NCI-H1092 (cell line): ENCODE measurements at places on chromosomes 11 and 22.

DNA sequence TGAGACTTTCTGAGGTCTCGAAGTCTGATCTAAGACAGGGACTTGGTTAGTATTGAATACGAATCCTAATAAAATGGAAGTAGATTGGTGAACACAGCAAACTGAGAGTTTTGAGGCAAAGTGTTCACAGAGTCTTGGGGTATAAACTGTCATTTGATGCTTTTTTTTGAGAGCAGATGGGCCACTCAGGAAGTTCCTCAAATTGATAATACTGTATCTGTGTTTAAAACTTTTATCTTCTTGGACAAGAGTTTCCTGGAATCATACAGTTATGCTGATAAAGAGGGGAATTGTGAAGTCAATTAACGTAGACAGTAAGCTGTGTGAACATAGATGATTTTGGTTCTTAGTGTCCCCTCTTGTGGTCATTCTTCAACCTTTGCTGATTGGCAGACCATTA, 80.0 kb upstream of the CLPB start:
- DNase-seq: no peak

DNA sequence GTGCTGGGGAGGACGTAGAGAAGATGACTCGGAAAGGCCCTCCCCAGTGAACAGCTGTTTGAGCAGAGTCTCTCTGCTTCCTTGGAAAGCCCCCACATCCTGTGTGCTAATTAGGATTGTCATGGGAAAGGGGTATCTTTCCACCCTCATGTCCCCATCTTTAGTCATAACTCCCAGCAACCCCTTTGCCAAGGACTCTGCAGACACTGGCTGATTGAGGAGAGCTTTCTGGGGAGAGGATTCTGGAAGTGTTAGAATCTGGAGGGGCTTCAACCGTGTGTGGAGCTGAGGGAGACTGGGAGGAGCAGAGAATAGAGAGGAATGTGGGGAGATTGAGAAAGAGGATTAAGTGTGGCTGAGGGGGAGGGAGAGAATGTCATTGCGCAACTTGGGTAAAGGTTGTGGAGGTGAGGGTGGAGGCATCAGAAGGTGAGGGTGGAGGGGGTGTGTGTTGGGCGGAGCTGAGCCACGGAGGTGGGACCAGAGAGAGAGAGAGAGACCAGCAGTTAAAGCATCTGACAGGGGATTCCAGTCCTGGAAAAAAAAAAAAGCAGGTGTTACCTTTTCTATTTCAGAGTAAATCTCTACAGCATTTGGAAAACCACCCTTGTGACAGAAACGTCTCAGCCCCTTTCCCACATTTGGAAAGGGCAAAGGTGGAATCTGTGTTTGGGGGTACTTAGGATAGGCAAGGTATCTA, 2.2 kb downstream of the DTX4 start:
- no peak for DNase-seq

- no peak for DNase-seq
Observed at GRCh38 chr11:75815345-75816168, 547 bp downstream of the UVRAG start.

- DNase-seq: no peak
Observed at GRCh38 chr11:35214792-35215193, 75.8 kb downstream of the CD44 start.

- no peak for DNase-seq
Observed at GRCh38 chr11:64234647-64235379, 429 bp downstream of the VEGFB start.

DNA sequence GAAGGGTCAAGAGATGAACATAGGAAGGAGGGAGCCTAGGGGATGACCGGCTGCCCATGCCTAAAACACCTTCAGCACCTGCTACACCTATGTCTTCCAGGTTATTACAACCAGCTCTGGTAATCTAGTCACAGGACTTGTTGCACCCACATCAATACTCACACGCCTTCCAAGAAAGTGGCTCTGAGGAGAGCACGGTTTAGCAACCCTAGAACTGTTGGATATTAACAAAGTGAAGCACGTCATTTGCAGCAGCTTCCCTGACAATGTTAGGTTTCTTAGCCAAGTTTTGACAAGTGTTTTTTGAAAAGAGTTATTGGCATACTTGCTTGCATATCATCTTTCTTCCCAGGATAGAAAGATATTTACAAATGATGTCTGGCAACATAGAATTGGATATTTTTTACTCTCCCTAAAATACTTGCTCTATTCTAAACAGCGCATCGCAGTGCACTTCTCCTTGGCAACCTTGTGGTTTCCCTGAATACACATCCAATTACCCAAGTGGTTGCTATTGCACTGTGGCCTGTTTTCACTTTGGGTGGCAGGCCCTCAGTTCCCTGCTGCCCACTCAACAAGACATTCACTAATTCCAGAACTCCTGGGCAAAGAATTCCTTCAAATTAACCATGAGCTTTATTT, 94.3 kb upstream of the ARHGAP42 start:
- no peak for DNase-seq

DNA sequence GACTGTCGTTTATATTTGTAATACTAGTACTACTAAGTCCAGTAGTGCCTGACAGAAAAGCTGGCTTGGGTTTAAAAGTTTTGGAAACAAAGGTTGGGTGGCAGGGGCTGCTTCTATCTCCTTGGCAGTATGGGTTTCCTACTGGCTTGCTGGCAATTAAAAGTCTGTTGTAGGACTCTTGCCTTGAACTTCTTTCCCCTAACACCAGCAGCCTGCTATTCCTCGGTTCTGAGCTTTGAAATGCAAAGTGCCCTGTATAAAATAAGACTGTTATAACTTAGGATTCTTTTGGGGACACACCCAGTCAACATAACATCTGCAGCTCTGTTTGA, 1.3 kb downstream of the RNF169 start:
- no peak for DNase-seq

GRCh38 chr11:104134745-104135144, 29.2 kb downstream of the PDGFD start:
- DNase-seq: no peak

GRCh38 chr11:27926486-27926885, 181.5 kb downstream of the KIF18A start:
- no peak for DNase-seq

DNA sequence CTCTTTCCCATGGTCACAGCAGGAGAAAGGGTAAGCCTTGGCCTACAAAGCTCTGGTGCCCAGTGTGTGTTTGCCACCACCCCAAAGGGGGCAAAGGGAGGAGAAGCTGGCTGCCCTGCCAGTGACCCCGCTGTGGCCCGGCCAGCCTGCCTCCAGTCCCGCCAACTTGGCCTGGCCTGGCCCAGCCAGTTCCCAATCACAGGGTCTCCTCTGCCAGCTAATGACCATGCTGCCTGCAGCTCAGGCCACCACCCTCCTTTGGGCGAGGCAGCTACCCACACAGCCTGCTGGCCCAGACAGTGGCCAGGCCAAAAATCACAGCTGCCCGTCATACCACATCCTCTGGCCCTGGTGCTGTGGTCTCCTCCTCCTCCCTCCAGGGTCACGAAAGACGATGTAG, 5.1 kb downstream of the GDPD5 start:
- DNase-seq: no peak

DNA sequence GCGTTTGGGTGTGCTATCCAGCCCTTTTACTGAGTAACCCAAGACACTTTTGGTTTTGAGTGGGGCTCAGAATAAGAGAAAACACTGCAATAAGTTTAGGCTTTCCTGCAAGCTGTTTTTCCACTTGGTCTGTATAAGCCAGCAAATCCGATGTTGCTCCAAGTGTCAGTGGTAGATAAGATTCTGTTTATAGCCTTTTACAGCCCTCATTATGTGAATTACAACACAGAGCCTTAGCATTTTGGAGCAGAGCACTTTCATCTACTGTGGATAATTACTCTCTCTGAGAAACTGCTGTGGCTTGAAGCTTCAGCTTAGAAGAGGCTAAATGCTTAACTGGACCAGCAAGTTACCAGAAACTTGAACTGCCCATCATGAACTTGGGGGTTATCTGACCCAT, 601.1 kb downstream of the JRKL start:
- DNase-seq: no peak

- DNase-seq: no peak
Observed at GRCh38 chr11:117830072-117830471, 5.5 kb upstream of the FXYD2 start.

DNA sequence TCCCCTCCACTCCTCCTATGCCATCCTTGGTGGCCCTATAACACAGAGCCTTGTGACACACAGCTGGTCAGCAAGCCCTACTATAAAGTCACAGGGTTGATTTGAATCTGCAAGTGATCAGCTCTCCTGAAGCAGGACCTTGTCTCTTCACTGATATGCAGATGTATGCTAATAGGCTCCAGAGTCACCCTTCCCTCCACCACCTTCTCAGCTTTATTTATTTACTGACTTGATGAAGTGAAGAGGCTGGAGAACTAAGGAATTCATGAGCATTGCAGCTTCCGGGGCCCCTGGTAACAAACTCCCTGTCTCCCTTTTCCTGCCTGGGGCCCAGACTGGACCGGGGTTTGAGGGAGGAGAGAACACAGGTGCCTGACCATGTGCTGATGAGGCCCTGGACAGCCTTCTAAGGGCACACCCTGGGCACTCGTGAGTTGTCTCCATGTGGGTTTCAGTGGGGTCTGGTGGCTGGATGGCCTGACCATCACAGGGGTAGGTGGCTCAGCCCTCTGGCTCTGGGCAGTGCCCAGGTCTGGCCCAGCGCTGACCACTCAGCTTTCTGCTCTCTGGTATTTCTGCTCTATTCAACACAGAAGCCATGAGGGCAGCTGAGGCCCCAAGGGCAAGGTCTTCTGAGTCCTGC, 307.5 kb downstream of the NTM start:
- no peak for DNase-seq

- no peak for DNase-seq
Observed at GRCh38 chr11:131982154-131982553, 611.7 kb downstream of the NTM start.

- peak; percentile 80 for DNase-seq
Observed at GRCh38 chr11:58024601-58025091, 965 bp downstream of the OR9Q1 start.

GRCh38 chr22:50271519-50271970, 1.4 kb upstream of the MAPK11 start:
- no peak for DNase-seq

GRCh38 chr11:65388731-65389130, 2.3 kb downstream of the FRMD8 start:
- no peak for DNase-seq

GRCh38 chr11:84686716-84687115, 940.4 kb downstream of the DLG2 start:
- no peak for DNase-seq

GRCh38 chr22:41532908-41533825, 11.1 kb downstream of the POLR3H start:
- peak; percentile 33 for DNase-seq

DNA sequence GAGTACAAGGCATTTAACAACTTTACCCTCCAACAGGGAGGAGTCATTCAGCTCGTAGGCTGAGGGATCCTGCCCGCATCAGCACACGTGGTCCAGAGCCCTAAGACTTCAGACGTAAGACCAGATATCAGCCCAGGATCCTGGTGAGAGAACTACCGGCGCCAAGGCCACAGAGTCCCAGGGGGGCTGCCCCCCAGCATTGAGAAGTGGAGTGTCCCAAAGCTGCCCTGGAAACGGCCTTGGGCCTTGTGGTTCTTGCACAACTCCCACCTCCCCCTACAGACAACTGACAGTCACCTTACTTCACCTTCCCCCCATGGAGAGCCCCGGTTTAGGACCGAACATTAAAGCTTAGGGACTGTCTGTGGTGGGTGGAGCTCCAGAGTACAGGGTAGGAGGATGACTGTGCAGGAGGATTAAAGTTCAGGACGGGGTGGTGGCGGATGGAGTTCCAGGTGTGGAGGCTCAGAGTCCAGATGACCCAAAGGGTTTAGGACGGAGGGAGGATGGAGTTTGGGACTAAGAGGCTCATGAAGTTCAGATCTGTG, 1.0 kb downstream of the C11orf91 start:
- DNase-seq: no peak

- no peak for DNase-seq
Observed at GRCh38 chr11:46347637-46348311, 511 bp downstream of the DGKZ start.

- DNase-seq: no peak
Observed at GRCh38 chr11:24593332-24593731, 96.5 kb downstream of the LUZP2 start.

GRCh38 chr11:74321487-74322188, 10.2 kb upstream of the P4HA3 start:
- peak; percentile 34 for DNase-seq

DNA sequence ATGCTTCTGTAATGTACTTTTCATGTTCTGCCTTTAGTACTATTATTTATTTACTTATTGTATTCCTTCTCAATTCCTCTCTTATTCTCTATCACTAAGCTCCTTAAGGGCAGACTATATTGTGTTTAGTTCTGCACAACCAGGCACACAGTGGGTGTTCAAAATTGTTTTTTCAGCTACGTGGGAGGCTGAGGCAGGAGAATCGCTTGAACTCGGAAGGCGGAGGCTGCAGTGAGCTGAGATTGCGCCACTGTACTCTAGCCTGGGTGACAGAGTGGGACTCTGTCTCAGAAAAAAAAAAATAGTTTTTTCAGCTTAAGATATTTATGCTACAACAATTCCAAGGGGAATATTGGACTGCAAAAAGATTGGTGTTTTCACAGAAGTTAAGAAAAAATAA, 17.4 kb upstream of the DDX17 start:
- DNase-seq: no peak

DNA sequence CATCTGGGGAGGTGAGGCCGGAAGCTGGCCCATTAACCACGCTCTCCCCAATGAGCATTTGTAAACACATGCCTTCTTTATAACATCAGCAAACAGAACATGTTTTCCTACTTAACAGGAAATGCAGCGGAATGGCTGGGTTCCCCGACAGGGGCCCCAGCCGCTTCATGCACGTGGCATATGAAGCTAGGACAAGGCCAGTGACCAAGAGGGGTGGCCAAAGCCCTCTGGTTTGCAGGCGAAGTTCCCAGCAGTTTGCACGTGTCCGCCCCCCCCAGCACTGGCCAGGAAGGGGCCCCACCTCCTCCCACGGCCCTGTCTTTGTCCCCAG, 38.7 kb upstream of the LINC01488 start:
- no peak for DNase-seq

DNA sequence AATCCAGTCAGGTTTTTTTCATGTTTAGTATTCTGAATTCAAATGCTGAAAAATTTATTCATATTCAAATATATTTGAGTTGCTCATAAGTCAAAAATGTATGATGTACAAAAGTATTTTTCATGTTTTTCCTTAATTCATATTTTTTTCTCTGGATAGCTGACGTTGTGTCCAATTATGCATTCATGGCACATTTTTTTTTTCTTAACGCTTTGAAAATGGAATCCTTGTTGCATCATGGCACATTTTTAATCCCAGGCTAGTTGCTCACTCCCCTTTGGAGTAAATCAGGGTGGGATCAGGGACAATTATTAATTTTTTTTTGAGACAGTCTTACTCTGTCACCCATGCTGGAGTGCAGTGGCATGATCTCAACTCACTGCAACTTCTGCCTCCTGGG, 14.1 kb downstream of the BIRC3 start:
- no peak for DNase-seq
